Erythroblast (primary cell): ENCODE measurements at places on chromosomes 3 and 15.

- peak; percentile 13 for DNase-seq
Observed at GRCh38 chr3:8658306-8659212, 14.0 kb upstream of the SSUH2 start.

GRCh38 chr3:179452176-179452564 lies 900 bp upstream of the GNB4 start:
- peak; percentile 24 for DNase-seq

DNA sequence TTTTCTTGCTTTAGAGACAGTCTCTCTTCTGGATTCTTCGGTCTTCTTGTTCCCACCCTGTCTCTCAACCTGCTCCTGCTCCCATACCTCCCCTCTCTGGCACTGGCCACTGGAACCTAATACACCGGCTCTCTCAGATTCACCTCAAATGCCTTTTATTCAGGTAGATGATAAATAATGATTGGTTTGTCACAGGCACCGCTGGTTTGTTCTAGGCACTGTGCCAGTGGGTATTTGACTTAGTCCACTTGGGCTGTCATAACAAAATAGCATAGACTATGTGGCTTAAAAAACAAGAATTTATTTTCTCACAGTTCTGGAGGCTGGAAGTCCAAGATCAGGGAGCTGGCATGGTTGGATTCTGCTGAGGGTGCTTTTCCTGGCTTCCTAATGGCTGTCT lies 278.2 kb upstream of the STT3B start:
- DNase-seq, result no peak

DNA sequence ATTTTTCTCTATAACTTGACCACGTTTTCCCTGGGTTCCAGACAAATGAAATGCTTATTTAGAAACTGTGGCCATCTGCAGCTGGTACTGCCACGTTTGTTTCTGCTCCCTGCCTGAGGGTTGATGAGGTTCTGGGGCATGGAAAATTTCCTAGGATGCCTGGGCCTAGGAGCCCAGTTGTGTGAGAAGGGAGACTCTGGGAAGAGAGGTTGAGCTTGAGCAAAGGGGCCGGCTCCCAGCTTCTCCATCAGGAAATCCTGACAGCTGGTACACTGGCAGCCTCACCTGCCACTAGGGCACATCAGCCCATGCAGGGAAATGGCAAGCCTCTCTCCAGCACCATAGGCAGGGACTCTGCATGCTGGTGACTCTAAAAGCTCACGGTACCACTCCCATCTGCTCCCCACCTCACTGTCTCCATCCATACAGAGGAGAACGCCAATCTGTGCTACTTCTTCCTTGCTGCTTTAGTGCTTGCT lies 165.4 kb upstream of the PPP2R3A start:
- DNase-seq, result no peak

GRCh38 chr3:70127192-70127591 lies 127.7 kb downstream of the SAMMSON start:
- DNase-seq, result no peak

GRCh38 chr15:99438691-99439523 lies 126.9 kb upstream of the MEF2A start:
- no peak for DNase-seq

GRCh38 chr15:33794453-33794852 lies 173.8 kb upstream of the CHRM5 start:
- DNase-seq, result no peak

DNA sequence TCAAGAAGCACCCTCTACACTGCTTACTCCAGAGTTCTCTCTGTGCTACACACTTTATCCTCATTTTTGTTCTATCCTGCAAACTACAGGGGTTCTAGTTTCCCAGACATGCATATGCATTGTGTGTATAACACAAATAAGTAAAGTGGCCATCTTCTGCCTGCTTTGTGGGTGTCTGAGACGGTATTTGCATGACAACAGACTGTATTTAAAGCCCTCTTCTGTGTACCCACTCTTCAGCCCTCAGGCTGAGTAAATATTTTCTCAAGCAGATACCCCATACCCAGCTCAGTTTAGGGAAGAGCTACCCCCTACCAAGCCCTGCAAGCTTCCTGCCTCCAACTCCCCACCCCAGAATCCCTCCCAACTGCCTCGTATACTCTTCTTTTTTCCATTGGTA lies 31.7 kb downstream of the SYNPR start:
- no peak for DNase-seq

DNA sequence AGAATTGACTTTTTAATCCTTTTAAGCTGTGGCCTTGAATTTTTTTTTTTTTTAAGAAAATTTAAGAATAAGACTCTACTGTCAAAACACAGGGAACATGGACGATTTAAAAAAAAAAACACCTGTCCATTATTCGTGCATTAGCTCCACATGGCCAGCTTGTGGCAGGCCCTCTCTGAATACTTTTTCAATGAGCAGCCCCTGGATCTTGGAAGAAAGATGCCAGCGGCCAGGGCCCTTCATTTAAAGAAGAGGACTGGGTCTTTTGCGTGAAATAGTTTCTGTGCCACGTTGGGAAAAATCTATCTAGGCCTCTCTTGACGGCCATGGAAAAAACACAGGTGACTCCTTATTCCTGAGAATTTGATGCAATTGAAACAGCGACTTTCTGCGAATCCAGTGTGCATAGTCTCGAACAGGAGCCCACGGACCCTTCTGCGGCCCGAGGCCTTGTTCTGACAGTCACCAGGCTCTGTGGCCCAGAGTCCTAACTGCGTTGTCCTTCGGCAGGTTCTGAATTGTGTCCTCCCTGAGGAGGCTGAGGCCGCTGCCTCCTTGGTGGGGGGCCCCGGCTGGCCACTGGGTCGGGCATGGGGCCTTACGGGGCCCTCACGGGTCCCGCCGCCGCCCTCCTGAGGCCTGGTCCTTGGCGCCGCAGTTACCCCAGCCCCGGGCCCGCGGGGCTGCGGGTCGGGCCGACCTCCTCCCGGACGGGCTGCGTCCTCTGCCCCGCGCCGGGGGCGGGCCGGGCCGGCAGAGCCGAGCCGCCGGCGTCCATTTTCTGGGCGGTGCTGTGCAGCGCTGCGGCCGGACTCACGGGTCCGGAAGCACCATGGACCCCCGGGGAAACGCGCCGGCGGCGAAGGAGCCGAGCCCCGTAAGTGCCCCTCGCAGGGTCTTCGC lies 33.5 kb downstream of the ZBTB38 start:
- peak; percentile 71 for DNase-seq

DNA sequence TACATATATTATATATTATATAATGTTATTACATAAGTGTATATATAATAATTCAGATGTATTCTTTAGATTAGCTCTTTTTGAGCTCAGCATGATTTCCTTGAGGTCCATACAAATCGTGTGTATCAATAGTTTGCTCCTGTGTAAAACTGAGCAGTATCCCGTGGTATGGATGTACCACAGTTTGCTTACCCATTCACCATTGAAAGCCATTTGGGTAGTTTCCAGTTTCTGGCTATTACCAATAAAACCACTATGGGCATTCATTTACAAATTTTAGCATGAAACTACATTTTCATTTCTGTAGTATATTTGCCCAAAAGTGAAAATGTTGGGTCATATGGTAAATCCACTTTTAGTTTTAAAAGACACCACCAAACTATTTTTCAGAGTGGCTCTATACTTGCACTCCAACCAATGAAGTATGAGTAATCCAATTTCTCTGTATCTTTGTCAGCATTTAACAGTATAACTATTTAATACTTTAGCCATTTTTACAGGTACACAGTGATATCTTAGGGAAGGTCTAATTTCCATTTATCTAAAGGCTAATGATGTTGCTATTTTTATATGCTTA lies 1361.4 kb upstream of the GBE1 start:
- no peak for DNase-seq

GRCh38 chr15:63372018-63372705 lies 9.5 kb downstream of the CA12 start:
- DNase-seq, result peak; percentile 80

GRCh38 chr3:4029135-4029534 lies 229.9 kb downstream of the LRRN1 start:
- DNase-seq, result no peak

- DNase-seq, result no peak
Observed at GRCh38 chr15:73894133-73894814, 20.9 kb downstream of the TBC1D21 start.

GRCh38 chr15:66722757-66723540 lies 20.9 kb downstream of the SMAD6 start:
- no peak for DNase-seq

DNA sequence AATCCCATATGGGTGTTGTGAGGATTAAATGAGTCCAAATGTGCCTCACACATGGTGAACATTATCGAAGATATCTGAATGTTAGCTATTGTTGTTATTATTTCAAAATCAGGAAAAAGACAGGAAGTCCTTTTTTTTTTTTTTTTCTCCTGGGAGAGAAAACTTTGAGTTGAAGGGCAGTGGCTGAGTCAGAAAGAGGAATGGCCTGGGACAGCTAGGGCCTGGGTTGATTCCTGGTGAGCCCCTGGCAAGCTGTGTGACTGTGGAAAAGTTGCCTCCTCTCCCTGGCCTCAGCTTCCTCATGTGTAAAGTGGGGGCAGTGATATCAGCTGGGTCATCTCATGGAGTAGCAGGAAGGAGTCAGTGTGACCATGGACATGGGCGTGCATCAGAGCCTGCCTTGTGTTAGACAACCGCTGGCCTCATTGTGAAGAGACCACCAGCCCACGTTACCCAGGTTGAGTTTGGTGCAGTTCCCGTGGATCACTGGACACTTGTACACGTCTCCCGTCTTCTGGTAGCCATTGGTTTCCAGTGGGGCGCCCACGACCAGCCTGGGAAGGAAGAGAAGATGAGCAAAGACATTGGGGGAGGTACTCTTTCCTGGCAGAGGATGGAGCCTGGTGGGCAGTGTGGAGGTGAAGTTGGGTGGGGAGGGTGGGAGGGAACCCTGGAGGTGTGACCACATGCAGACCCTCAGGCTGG lies 63.1 kb downstream of the ITGA11 start:
- no peak for DNase-seq

DNA sequence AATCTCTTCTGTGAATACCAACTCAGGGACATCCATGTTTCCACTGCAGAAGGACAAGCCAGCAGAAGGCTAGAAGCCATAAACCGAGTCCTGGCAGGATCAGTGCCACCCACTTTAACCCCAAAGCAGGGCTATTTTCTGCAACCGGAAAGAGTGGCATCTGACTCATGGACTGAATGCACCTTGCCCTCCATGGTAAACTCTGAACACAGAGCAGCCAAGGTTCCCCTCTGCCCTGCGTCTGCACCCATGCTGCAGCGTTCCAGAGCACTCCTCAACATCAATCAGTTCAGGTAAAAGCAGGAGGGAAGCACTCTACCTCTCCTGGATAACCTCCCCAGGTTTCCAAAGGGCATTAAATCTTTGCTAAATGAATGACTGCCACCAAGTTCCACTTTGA lies 801 bp upstream of the NGRN start:
- no peak for DNase-seq

- DNase-seq, result peak; percentile 63
Observed at GRCh38 chr15:73346735-73347312, 21.9 kb downstream of the HCN4 start.

DNA sequence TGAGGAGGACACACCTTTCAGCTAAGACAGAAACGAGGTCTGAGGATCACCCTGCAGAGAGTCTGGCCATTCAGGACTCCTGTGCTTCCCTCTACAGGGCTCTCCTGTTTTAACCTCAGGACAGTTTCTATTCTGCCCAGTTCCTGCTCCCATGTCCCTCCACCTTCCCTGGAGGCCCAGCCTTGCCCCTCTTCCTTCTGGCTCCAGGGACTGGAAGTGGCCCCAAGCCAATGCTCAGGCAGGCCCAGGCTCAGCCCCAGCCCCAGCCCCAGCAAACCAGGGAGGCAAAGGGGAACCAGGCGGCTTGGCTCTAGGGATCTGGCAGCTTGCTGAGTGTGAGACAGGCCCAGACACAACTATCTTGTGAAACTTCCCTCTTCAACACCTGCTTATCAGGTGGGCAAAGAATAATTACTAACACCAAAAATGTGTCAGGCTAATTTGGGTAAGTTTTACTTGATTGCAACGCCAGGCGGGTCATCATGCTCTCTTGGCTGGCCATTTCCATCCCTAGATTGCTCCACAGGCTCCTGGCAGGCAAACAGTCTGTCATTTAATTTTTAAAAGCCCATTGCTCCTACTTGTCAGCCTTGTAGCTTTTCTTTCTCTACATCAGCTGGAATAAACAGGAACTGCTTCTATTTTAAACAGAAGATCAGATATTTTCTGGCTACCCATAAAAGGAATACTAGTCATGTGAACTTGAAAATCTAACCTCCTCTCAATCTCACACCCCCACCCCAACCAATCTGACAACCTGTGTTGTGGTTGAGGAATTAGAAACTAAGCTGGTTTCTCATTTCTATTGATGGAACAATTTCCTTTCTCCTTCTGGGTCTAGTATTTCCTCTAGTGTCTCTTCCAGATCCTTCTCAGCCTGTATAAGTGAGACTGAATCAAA lies 33.5 kb downstream of the UPK1B start:
- DNase-seq, result no peak

DNA sequence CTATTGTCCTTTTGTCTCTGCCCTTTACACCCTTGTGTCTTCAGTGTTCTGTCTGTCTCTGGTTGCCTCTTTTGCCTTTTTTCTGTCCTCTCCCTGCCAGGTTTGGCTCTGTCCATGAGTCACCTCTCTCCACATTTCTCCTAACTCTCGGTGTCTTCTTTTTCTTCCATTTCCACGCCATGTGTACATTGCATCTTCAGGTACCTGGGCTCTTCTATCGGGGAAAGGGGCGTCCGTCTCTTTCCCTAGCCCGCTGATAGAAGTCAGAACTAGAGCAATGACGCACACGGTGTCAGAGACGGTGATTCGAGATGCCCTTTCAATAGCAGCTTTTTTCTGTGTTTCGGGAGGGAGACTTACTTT lies 641 bp downstream of the OPA1 start:
- peak; percentile 76 for DNase-seq

GRCh38 chr3:172606021-172606420 lies 82.8 kb upstream of the TNFSF10 start:
- DNase-seq, result no peak

GRCh38 chr3:134090031-134090430 lies 60.3 kb upstream of the SLCO2A1 start:
- no peak for DNase-seq

DNA sequence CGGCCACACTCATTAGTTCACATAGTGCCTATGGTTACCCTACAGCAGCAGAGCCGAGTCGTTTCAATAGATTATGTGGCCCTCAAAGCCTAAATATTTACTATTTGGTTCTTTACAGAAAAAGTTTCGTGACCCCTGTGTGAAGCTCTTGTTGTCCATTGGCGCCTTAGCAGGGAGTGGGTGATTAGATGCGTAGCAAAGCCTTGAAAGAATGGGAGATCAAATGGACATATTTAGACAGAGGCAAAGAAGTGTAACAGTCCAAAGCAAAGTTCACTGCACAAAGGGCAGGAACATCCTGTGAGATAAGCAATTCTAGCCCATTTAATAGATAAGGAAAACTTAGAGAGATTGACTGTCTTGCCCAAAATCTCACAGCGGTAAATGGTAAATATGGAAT lies 247.4 kb upstream of the TRIM42 start:
- no peak for DNase-seq
